ENCODE measurements at places on chromosomes 12 and 14.
A peak's percentile ranks its signal among the peaks of the same experiment; 100 is the strongest.

GRCh38 chr14:24164518-24164991, 3.5 kb downstream of the IRF9 start:
- no peak for DNase-seq

DNA sequence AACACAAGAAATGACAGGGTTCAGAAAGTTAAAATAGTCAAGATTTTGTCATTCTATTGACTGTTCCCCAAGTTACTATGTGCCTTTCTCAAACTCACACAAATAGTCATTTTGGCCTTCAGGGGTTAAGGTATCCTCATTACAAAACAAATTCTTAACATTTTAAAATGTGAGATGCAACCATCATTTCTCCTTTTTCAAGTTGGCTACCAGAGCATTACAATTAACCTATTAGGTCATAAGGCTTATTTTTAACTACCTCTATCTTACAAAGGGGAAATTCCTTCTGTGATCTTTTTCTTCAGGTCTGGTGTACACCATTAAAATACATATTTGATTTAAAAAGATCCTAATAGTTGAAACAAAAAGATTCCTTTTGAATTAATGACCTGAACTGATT, 61.2 kb downstream of the SLC38A1 start:
- DNase-seq, result no peak

DNA sequence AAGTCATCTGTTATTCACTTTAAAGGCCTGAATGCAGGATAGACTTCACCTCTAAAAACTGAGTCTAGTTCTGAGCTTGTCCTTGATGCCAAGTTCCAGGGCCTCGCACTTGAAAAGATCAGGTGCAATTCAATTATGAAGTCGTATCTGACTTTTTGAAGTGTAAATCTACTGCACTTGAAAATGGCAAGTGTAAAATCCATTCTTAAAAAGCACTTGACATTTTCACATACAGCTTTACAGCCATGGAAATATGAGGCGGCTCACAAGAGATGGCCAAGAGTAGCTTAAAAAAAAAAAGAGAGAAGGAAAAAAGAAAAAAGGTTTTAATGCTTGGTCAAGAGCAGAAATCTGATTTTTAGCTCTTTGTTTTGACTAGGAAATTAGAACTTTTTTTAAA, 172.5 kb downstream of the GXYLT1 start:
- no peak for DNase-seq

DNA sequence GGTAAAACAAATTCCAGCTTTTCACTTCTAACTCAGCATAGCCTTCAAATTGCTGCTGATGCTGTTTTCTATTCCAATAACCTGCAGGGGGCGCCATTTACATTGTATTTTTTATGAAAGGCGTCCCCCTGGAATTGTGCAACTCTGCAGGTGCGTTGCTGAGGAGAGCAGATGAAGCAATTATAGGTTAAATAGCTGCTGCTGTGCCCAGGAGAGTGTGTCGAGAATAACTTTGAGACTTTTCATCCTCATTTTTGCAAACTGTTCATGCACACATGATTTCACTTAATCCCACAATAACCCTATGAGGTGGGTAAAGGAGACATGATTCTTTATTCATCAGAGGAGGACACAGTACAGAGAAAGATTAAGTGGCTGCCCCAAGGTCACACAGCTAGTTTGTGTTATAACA, 75.7 kb downstream of the MYRFL start:
- DNase-seq, result peak; percentile 45

GRCh38 chr12:4276524-4277204, 3.1 kb downstream of the CCND2 start:
- peak; percentile 64 for DNase-seq

GRCh38 chr14:64147126-64147790, 146.9 kb downstream of the ESR2 start:
- no peak for DNase-seq

DNA sequence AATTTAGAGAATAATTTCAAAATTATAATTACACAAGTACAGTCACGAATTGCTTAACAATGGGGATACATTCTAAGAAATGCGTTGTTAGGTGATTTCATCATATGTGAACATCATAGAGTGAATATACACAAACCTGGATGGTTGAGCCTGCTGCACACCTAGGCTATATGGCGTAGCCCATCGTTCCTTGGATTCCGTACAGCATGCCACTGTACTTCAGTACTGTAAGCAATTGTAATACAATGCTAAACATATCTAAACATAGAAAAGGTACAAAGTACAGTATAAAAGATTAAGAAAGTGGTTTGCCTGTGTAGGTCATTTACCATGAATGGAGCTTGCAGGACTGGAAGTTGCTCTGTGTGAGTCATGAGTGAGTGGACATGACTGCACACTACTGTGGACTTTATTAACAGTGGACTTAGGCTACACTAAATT, 286.2 kb downstream of the CACNA1C start:
- DNase-seq, result no peak

DNA sequence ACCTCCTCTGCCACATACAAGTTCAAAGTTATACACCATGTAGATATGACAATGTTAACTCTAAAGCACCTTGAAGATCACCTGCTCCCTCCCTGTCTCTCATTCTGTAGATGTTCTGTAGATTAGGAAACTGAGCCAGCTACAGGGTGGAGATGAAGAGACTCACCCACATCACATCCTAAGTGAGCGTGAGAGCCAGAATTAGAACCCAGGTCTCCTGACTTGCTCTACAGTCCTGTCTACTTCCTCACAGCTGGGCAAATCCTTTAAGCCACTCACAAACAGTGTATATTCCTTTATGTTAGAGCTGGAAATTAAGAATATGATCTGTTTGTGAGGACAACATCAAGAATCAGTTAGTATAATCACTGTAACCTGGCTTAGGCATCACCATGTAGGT, 1.8 kb downstream of the APPL2 start:
- DNase-seq, result no peak

DNA sequence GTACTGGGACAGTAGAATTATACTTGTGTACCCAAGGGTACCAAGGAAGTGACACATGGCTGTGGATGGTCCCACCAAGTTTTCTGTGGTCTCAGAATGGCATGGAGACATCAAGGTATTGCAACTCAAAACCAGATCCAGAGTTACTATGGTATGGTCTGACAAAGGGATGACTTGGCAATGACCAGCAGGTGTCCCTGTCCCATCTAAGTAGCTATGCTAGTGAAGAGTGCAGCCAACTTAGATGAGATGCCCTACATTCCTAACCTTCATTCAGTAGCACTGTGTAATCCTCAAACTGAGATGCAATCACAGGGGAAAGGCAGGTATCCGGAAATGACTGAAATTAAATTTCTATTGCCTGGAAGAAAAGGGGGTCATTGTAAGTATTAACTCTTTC, 188.7 kb upstream of the TMEM260 start:
- DNase-seq, result no peak

DNA sequence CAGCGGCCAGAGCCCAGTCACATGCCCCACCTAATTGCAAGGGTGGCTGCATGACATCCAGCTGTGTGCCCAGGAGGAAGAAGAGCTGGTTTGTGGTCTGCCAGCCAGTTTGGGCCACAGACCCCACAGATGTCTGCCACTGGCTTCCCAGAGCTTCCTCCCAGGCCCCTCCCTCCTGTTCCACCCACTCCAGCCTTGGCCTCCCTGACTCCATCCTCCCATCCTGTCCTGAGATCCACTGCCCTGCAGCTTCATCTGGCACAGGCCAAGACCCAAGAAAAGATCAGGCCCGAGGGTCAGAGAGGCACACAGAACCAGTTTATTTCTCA, 5.9 kb downstream of the NGB start:
- no peak for DNase-seq

DNA sequence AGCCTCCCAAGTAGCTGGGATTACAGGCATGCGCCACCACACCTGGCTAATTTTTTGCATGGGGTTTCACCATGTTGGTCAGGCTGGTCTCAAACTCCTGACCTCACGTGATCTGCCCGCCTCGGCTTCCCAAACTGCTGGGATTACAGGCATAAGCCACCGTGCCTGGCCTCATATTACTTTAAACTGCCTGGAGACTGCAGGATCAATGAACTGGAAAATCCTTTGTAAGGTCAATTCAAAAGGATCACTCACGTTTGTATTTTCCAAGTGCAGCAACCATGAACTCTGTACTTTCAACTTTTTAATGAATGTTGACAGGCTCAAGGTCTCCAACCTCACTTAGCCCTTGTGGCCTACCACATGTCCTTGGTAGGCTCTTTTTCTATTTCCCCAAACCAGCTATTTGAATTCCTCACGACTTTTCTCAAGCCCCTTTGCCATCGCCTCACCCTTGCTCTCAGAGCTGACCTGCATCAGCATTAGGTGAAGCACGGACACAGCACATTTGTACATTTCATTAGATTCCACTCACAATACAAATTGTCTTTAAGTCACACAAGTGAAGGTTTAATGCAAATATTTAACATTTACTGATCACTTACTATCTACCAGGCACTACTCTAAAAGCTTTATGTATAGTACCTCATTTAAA, 42.2 kb upstream of the GCH1 start:
- no peak for DNase-seq

DNA sequence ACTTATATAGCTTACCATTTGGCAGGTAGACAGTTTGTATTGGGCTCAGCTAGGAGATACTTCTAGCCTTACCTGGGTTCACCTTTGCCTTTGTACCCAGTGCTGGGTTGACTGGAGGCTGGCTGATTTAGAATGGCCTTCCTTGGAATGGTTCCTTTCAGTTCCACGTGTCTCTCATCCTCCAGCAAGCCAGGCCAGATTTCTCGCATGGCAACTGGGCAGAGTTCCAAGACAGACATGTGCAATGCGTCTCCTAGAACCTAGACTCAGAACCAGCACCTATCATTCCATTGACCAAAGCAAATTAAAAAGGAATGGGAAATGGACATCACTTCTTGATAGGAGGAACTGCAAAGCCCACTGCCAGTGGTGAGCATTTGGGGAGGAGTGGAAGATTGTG, 79.1 kb upstream of the BDKRB2 start:
- DNase-seq, result no peak

DNA sequence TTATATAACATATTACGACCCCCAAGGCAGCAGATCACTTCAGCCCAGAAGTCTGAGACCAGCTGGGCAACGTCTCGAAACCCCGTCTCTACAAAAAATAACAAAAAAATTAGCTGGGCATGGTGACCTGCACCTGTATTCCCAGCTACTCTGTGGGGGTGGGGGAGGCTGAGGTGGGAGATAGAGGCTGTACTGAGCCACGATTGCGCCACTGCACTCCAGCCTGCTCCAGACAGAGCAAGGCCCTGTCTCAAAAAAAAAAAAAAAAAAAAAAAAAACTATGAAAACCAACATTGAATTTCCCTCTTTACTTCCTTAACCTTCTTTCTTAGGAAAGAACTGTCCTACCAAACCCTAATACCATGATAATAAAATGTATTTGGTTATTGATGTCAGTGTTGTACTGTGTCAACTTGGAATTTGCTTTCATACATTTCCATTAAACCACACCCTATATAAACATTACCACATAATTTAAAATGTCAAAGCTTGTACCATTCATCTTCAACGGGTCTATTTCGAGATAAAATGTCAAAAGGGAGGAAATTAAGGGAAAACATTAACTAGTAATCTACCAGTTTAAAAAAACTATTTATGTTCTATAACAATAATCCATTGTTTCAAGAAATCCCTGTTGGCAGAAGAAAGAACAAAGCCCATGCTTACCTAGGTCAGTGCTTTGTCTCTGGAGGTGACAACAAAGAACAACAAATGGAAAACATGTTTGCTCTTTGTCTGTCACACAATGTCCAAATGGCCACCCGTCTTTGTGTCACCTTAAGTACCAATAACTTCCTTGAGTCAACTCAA, 17.4 kb downstream of the GALNT4 start:
- DNase-seq, result no peak

GRCh38 chr12:109881752-109882151, 1.4 kb upstream of the GLTP start:
- DNase-seq, result no peak

DNA sequence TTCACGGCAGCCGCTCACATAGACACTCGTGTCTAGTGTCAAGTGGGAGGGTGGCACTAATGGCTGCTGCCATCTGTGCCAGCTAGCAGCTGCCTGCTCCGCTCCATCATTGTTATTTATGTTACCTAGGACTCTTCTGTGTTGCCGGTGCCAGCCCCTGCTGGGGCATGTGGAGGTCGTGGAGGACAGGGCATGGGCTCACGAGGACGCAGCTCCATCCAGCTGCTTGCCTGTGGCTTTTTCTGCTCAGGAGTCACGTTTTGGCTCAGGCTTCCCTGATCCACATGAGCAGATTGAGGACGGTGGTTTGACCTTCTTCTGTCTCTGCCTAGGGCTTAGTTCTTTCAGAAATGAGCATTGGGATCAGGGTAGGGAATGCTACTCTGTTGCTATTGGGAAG, 31.2 kb downstream of the TPCN1 start:
- no peak for DNase-seq

GRCh38 chr14:69270795-69271708, 11.1 kb downstream of the GALNT16 start:
- no peak for DNase-seq

DNA sequence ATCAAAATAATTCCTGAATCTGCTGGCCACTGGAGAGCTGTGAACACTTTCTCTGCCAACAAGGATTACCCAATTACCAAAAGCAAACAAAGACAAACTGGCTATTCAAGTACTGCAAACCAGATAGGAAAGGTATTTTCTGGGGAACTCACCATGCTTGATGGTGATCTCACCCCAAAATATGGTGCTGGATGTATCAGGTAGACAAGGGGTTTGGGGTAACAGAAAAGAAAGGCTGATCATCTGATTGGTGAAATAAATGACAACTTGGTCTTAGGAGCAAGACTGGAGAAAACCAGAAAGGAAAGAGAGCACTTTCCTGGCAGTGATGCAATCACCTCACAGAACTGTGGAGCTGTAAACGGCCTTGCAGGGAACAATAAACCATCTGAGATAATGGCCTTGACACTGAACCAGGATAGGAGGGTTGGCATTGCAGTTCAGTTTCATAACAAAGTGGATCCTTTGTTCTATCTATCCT, 31.0 kb upstream of the NPFF start:
- no peak for DNase-seq

DNA sequence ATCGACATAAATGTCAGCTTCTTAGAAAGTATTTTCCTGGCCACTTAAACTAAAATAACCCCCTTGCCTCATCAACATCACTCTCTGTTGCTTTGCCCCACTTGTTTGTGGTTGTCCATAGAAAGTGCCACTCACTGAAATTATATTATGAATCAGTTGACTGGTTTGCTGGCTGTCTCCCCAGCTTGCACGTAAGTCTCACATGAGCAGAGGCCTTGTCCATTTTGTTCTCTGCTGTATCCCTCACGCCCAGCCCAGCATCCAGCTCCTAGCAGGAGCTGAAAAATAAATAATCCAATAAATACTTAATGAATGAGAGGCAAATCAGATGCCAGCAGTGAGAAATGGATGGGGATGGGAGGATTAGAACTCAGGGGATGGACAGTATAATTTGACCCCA, 159.3 kb downstream of the KSR2 start:
- no peak for DNase-seq

- DNase-seq, result no peak
Observed at GRCh38 chr14:77423423-77423822, at the start of gene NOXRED1. TSS of gene NOXRED1 (minus strand) at chr14:77423523. CDS start at chr14:77422889, 634 bp downstream.

- no peak for DNase-seq
Observed at GRCh38 chr12:112283546-112283945, 98.7 kb downstream of the HECTD4 start.

- DNase-seq, result no peak
Observed at GRCh38 chr14:21039585-21040369, 2.4 kb upstream of the RNASE7 start.

Measured in stimulated activated CD8-positive, alpha-beta memory T cell treated with anti-CD3 and anti-CD28 coated beads, Interleukin-7, amount 100 ng/mL, for 1 hour (primary cell).